Fibroblast of skin of scalp (primary cell): ENCODE measurements at places on chromosomes 7 and 10.

DNA sequence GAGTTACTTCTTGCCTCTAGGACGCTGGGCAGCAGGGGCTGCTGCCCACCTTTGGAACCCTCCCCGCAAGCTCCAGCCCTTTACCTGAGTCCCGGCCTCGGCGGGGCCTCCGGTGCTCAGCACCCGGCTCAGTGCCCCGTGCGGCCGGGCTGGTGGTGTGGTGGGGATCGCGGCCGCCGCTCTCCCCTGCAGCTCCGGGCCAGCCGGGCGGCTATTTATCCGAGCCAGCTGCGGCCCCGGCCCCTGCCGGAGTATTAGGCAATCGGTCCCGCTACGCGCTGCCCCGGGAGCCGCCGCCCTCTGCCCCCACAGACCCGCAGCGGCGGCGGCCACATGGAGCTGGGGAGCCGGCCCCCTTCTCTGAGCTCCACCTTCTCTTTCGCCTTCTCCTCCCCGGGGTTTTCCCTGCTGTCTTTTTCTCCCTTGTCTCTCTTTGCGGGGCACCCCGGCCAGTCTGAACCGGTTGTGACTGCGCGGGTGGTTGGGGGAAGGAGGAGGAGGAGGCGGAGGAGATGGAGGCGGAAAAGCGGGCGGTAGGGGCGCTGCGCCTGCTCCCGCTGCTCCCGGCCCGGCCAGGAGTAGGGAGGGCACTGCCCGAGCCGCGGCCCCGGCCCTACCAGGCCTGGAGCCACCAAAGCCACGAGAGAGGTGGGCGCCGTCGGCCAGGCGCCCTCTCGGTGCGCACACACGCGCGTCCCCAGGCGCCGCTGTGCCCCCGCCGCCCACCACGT is at the start of gene SLC16A9:
SLC16A9 (minus strand) TSS at position 456 of the 731 bp plus-strand sequence. CDS start 25,559 bp downstream, outside the sequence.
- DNase-seq, result peak; percentile 65

- DNase-seq, result peak; percentile 76
These were observed 47.5 kb downstream of the INSYN2A start for GRCh38 chr10:127148933-127149220.

- no peak for DNase-seq
These were observed 17.6 kb downstream of the UNC5B start for GRCh38 chr10:71229726-71230655.

DNA sequence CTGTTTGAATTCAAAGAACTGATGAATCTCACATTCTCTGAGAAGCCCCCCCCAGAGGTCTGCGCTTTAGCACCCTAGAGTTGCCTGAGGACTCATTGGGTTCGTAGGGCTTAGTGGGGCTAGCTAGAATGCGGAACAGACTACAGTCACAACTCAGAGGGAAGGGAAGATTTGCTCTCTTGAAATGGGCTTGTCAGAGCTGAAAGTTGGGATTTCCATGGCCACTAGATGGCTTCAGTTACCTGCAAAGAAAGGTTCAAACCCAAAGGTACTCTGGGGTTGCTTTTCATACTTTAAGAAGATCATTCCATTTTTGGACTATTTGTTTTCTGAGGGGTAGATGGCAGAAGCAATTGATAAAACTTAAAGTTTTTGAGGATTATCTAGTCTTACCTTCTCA is 205.0 kb downstream of the BBS9 start:
- peak; percentile 24 for DNase-seq

GRCh38 chr10:29471544-29471859 is 163.3 kb downstream of the SVIL start:
- peak; percentile 80 for DNase-seq

GRCh38 chr7:141231018-141231792 is 157.3 kb downstream of the TMEM178B start:
- DNase-seq, result no peak

DNA sequence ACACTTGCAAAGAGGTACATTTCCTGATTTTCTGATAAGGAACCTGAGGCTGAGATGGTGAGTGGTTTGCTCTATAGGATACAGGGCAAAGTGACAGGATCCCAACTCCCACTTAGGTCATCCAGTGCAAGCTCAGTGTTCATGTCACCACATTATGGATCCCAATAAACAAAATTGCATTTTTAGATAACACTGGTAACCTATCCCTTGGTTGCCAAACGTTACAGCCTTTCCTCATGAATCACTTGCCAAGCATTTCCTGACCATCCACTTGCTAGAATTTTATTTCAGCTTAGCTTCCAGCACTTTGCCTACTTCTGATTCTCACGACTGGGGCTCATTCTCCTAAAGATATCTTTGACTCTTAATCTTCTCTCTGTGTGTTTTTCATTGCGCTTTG is 131.4 kb upstream of the ODAD2 start:
- DNase-seq, result peak; percentile 48

DNA sequence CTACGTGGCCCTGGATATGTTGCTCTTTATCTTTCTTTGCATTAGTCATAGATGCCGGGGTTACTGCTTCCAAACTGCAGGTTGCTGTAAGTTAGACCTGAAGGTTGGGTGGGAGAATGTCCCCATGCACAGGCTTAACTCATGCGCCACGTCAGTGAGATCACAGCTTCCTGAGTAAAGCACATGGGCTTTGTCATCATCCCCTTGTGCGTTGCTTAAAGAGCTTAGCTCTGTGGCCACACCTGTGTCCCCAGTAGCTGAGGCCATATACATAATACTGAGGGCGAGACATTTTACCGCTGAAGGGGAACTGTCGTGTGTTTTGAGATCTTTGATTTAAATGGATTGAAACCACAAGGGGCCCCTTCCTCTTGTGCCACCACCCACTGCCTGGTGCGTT is 45.8 kb upstream of the BTBD16 start:
- no peak for DNase-seq

DNA sequence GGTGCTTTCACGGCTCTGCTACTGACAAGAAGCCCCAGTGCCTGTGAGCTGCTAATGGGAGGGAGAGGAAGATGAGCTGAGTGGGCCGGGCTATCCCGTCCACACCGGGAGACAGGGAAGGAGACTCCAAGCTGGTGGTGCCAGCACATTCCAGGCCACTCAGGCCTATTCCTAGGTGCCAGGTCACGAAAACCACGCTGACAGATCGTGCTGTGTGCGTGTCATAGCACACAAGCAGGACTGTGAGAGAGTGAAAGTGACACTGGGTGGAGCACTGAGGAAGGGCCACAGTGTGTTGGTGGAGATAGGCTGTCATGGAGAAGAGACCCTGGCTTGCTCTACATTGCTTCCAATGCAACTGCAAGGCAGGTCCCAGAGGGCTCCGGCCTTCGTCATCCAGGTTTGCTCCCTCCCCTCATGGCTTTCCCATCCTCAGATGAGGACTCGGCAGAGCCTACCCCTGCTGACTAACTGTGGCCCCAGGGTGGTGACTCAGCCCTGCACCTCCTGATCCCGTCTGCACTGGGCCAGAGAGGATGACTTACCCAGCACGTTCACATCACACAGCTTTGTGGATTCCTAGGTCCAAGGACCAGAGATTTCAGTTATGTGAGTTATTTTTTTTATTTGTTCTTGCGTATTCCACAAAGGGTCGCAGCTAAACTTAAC is 167.3 kb downstream of the EGFR start:
- DNase-seq, result peak; percentile 87

DNA sequence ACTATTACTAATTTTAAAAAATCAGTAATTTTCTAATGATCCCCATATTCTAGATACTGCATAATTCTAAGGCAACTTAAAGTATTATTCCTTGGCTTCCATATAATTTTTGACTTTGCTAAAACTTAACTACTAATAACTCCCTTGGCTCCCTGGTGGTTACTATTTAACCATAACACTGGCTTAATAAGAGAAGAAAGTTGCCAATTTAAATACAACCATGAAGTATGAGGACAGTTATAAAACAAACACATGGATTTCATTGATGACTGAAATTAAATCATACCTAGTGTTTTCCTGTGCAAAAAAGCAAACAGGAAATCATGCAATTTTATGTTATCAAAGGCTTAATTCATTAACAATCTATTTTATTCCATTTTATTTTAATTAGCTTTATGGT is 1073.9 kb downstream of the GRM8 start:
- no peak for DNase-seq
